ENCODE measurements at places on chromosomes 7 and 10.

DNA sequence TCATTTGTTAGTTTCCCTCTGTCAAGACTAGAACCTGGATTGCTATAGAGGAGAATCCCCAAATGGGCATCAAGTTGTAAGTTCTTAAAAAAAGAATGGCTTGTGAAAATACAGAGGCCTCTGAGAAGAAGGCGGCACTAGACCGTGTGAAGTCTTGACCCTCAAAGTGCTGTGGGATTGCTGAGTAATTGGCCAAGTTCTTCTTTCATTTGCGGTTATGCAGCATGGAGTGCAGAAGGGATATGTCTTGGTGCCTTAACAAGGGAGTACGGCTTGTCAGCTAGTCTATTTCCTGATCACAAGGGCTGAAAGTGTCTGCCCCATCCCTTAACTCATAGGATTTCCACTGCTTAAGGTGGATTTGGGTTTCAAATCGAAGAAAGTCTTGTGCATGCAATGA lies 81.2 kb downstream of the MKX start:
- no peak for DNase-seq

- DNase-seq = no peak
Measured at GRCh38 chr10:110666673-110667072, 22.5 kb downstream of the RBM20 start.

DNA sequence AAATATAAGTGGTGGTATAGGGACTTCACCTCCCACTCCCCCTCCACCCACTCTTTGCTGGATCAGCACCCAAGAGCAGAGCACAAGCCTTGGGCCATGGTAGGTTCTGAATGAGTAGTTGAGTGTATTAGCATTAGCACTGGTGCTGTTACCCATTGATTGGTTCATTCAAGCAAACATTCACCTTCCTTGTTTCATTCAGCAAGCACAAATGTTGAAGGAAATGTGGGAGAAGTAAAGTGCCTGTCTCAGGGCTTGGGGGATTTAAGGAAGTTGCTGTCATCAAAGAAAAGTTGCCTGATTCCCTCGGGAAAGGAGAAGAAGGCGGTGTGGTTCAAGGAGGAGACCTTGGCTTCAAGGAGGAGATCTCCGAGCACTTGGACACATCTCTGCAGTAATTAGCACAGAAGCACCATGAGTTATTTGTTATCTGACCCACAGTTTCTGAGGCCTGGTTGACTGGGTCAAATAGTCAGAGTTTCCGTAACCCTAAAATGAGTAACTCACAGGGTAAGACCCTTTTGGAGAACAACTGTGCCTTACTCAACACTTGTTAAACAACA lies 17.3 kb downstream of the IL2RA start:
- no peak for DNase-seq

GRCh38 chr7:137964824-137965545 lies 36.9 kb downstream of the CREB3L2 start:
- DNase-seq = no peak

DNA sequence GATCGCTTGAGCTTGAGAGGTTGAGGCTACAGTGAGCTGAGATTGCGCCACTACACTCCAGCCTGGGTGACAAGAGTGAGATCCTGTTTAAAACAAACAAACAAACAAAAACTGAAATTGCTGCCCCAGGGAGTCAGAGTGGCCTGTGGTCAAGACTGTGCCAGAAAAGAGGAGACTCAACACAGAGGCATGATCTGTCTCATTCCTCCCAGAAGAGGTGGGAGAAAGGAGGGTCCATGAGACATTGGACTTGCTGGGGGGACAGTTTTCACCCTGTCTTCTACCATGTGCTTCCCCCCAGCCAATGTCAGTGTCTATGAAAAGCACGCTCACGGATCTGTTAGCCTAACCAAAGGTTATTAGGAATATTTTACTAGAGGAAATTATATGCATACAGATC lies 3.2 kb downstream of the ZNF853 start:
- DNase-seq = no peak

DNA sequence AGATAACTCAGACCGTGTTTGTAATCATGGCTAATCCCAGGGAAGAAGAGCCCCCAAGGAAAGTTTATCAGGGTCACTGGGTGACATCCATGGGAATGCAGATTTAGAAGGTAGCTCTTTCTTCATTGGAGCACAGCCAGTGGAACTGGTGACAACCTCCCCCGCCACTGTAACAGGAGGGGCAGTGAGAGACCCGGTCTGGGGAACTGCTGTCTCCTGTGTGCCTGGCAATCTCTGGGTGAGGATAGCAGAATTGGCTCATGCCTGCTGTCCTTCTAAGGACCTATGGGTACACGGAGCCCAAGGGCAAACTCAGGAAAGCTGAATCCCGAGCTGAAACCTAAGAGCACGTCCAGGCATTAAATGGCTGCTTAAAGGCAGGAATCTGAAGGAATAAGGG lies 341.6 kb downstream of the ABCA13 start:
- no peak for DNase-seq

DNA sequence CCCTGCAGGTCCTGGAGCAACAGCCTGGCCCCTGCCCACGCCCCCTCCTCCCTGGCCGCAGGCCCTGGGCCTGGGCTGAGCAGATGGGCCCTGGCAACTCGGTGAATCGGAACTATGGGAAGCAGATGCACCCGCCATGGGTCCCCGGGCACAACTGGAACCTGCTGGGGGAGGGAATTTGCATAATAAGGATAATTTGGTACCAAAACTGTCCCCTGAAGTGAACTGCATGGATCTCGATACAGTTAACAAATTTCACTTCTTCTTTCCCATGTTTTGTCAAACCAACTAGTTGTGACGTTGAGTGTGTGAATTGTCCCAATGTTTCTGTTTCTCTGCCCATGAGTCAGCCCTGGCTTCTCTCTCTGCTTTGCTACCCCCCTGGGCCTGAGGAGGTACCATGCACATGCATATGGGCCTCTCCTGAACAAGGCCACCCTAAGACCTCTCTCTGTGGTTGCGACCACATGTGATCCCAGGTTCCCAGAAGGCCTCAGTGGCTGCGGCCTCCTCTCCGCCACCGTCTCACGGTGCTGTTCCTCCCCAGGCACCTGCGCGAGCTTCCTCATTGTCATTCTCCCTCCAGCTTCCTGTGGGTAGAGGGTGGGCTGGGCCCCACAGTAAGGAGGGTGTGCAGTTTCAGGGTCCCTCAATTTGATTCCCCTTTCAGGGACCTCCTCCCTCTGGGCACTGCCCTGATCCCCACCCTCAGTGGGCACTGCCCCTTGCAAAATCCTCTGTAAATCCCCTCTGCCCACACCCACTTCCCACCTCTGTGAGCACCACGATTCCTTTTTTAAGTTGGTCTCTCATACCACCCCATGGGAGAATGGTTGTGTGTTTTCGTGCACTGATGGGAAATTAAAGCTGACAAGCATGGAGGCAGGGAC lies 40.0 kb downstream of the FIGNL1 start:
- DNase-seq = no peak

DNA sequence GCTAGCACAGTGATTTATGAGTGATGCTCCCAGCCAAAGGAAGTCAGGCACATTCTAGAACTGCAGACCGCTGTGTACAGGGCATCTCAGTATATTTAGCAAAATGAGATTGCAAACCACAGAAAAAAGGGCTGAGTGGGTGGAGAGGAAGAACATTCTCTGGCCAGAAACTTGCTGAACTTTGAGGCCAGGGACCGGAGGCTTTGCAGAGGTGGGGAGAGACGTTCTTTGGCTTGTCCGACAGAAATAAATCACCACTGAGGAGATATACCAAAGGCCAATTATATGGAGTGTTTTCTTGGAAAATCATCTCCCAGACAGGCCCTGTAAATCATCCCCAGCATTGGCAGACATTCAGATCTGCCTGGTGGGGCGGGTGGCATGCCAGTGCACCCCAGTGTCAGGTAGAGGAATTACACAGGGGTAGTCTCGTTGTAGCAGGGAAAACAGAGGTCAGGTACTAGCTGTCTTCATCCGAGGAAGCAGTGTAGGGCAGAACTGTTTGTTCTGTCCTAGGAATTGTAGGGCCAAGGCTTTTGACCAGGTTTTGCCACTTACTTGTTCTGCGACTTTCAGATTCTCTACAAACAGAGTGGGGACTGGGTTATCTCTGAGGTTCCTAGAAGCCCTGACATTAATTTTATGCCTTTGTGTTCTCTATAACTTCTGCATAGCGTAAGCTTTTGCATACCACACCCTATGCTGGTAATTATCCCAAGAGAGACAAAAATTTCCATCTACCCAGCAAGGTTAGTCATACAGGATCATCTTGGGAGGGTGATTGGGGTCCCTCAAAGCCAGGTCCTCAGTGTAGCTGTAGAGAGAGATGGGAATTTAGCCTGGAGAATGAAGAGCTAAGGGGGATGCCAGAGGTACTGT lies 655.6 kb downstream of the LRMDA start:
- DNase-seq = peak; percentile 97

GRCh38 chr10:11876324-11876723 lies 53.2 kb downstream of the PROSER2 start:
- DNase-seq = no peak

DNA sequence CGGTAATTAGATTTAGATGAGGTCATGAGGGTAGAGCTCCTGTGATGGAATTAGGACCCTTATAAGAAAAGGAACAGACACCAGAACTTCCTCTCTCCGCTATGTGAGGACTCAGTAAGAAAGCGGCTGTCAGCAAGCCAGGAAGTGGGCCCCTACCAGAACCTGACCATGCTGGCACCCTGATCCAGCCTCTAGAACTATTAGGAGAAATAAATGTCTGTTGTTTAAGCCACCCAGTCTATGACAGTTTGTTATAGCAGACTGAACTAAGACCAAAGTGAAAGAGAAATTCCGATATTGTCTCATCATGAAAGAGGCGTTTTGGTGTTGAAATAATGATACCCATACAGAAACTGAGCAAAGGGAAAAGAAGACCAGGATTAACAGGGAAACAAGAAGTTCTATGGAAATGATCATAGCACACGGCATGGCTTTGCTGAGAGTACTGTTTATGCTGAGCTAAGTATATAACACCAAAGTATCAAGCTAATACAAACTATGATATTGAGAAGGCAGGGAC lies 9.2 kb downstream of the CLEC2L start:
- DNase-seq = no peak

- no peak for DNase-seq
Measured at GRCh38 chr10:70139997-70140250, 6.6 kb downstream of the TYSND1 start.

DNA sequence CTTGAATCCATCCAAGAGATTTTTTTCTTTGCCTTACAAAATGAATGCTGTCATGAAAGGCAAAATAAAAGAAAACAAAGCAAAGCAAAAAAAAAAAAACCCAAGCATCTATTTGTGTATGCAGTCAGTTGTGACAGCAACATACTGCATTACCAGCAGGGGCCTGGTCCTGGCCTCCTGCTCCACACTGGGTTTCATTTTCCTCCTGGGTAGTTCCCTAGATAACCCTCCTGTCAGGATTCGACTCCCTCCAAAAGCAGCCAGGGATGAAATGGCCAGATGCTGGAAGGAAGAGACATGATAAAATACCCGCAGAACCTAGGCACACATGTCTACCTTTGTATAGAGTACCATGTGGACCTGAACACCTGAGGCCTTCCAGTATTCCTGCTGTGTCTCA lies 148.6 kb downstream of the NRCAM start:
- DNase-seq = no peak

- no peak for DNase-seq
Measured at GRCh38 chr10:77890097-77890496, 36.5 kb downstream of the DLG5 start.

DNA sequence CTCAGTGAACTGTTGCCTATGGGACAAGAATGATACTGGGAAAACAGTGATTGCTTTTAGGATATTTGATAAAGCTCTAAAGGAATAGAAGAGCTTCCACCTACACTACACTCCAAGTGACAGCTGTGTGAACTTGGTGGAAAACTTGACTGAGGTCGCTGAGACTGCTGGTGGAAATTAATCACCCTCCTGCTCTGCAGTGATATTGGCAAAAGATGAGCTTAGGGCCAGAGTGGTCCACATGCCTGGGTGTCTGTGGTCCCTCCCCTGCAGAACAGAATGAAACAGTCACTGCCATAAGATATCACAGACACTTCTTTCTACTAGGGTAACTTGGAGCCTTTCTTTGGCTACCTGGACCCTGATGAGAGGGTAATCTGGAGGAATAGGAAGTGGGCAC lies 382.1 kb upstream of the GALNT17 start:
- DNase-seq = no peak

GRCh38 chr10:5840314-5841307 lies 27.4 kb upstream of the GDI2 start:
- no peak for DNase-seq

DNA sequence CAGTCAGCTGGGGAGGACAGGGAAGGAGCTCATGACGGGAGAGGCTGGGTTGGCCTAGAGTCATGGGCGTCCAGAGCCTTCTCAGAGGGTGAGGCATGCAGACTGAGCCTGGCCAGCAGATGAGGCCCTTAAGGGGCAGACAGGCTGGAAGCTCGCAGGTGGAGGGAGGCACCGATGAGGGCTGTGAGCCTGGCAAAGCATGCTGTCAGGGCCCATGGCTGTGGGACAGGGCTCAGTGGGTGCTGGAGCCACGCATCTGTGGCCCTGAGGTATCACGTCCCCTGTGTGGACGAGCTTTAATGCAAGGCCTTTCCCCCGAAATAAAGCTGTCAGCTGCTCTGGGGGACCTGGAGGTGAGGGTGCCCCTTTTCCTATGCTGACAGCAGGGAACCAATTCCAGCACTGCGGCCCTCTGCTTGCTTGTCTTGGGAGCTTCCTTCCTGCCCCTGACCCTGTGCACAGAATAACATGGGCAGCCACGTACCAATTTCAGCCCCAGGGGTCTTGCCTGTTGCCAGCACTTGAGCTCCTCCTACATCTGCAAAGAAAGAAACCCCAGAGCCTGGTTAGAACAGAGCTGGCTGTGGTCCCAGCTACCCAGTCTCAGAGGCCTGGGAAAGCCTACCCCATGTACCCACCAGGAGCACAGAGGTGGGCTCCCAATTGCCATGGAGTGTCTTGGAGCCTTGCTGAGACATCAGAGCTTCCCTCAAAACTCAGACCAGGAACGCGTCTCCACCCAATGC lies 20.6 kb downstream of the TMEM273 start:
- no peak for DNase-seq

DNA sequence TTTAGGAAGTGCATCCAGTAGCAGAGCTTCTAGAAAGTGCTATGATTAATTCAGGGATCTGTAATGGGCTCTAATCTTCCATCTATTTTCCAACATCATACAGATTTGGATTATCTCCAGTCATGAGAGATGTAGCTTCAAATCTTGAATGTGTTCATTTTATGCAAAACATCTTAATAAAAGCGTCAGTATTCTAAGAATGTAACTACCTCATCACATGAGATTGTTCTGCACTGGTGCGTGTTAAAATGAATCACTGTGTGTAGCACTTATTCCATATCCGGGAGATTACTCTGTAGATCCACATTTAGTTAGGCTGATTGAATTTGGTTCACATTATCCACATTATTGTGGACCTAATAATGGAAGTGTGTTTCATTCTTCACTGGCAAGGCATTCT lies 344.9 kb upstream of the CHRM2 start:
- DNase-seq = no peak

Measured in NCI-H226 (cell line).